Effector CD4-positive, alpha-beta T cell (primary cell): ENCODE measurements at places on chromosomes 2 and 18.

- DNase-seq = no peak
Observed at GRCh38 chr2:133945089-133945488, 308.8 kb upstream of the MGAT5 start.

DNA sequence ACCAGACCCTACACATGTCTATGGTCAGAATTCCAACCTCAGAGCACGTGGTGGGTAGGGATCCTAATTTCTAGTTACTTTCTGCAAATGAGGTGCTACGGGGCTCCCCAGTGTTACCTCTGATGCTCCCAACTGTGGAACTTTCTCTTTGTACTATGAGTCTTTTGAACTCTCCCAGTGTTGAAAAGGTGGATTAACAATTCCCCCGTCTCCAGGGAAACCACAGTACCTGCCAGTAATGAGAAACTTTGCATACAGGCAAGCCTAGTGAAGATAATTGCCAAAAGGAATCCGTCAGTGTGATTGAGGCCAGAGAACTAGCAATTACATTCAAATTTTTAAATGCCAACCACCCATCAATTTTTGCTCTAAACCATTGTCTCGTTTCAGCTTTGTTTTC, 129.0 kb upstream of the FOSL2 start:
- no peak for DNase-seq

DNA sequence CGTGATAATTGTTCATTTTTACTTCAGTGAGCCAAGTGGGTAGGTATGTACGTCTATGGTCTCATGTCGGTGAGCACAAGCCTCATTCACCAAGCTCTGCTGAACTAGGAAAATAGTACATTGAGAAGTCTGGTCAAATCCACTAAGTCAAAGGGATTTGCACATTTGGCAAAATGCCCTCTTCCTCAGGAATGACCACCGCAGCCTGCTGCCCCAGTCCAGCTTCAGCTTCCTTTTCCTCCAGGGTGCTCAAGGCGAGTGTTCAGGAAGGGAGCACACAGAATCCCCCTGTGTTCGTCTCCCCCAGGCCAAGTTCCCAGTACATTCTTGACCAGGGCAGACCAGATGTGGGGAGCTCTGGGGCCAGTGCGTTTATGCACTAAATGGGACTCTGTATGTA, 23.0 kb downstream of the TCF7L1 start:
- DNase-seq = no peak

- no peak for DNase-seq
Observed at GRCh38 chr2:48905696-48906095, 150.2 kb upstream of the LHCGR start.

GRCh38 chr18:47917923-47918610, 12.4 kb downstream of the SMAD2 start:
- no peak for DNase-seq

- no peak for DNase-seq
Observed at GRCh38 chr2:62485761-62486438, 20.1 kb downstream of the TMEM17 start.

GRCh38 chr18:59655676-59656075, 41.5 kb downstream of the CCBE1 start:
- DNase-seq = no peak

DNA sequence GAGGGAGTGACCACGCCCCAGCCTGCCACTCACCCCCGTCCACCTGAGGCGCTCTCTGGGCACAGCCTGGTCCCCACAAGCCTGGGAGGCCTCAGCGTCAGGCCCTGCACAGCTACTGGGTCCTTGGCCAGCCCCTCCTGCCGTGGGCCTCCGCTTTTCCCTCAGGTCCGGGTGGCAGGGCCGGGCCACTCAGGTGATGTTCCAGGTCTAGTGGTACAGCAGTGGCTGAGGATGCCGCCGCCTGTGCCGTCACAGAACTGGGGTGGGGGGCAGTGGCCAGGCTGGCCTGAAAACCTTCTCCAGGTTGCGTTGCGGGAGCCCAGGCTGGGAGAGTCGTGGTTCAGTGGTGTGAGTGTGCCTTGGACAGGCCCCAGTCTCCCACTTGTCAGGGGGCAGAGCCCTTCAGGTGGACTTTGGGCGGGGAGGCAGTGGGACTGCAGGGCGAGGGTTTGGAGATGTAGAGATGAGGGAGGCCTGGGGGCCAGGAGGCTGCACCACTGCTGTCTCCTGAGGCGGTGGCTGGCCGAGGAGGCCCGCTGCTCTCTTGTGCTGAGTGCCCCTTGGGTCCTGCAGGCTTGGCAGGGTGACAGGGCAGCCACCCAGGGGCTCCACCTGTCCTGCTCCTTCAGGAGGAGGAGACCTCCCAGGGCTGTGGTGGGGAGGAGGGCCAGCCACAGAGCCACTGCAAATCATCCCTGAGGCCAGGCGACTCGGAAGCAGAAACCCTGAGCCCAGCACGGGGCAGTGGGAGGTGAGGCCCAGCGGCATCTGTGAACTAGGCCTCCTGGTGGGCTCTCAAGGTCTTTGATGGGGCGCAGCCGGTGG, 7.6 kb downstream of the GPC1 start:
- DNase-seq = no peak

DNA sequence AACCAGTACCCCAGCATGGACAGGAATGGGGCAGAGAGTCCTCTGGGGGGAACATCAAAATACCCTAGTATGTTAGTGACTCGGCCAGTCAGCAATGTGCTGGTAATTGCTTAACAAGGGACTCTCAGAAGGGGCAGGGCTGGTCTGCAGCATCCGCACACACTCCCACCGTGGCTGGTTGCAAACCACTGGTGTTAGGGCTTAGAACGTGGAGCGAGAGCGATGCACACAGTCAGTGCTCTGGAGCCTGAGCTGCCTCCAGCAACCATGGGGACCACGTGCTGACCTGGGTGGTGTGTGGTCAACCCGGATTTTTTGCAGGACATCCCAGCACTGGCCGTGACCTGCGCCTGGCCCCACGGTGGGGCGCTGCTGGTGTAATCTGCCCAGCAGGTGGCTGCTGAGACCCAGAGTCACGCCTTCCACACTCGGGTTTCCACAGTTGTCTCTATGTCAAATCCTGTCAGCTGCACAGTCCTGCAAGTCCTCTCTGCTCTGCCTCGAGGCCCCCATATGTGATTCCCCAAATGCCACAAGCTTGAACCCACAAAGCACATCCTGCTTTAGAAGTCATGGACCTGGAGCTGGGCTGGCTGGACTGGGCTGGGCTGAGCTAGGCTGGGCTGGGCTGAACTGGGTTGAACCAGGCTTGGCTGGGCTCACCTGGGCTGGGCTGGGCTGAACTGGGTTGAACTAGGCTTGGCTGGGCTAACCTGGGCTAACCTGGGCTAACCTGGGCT, 50.6 kb upstream of the GPC1 start:
- DNase-seq = no peak
